ENCODE measurements at places on chromosomes 13 and 19. TPM values are rescaled to one million over a fixed set of nuclear protein-coding genes. Genes with fewer than 3 reads are reported as not detected.

RYR1 gene
- total RNA-seq = 5.6 TPM

HIF3A gene
- 50.0 TPM for total RNA-seq

CGB2 gene
- not detected for total RNA-seq

ZNF528 gene
- total RNA-seq = 24.8 TPM

COX7A1 gene
- total RNA-seq = 232 TPM

SHC2 gene
- 21.0 TPM for total RNA-seq

- DNase-seq = no peak
These were observed 50.7 kb upstream of the PNMA8B start for GRCh38 chr19:46546194-46546896.

DNA sequence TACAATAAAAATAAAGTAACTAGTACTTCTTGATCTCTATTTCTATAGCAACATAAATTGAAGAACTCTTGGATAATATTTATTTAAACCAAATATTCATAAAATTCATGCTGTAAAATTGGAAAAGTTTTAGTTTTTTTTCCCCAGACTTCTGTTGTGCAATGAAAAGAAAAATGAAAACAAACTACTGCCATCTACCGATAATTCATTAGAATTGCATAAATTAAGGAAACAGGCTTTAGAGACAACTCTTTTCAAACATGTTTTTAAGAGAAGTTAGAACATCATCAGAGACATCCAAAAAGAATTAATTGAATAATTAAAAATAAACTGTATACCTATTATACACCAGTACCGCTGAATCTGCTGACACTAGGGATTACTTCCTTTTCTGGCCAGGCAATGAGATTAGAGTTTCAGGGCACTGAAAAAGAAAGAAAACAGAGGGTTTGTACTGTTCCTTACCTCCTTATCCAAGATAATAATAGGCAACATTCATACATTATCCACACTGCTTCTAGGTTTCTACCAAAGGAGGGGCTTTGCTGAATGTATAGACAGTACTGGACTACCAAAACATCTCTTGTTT lies 4.9 kb downstream of the CCDC122 start:
- DNase-seq = no peak

GRCh38 chr13:109749365-109749764 lies 37.0 kb downstream of the IRS2 start:
- no peak for DNase-seq

GRCh38 chr13:80921971-80922370 lies 581.0 kb upstream of the SPRY2 start:
- DNase-seq = no peak

DNA sequence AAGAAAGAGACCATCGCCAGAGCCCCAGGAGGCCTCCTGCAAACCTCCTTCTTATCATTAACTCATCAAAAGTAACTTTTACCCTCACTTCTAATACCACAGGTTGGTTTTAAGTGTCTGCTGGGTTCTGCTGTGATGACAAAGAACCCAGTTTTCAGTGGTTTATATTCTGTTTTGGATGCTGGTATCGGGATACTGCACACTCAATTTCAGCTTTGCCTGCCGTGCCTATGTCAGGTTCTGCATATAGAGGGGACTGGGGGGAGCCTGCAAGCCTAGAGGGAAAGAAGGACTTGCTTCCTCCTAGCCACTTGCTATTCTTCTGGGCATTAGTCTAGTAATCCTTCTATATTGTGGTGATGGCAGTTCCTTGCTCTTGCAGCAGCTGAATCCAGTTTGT lies 242.4 kb downstream of the KCNRG start:
- DNase-seq = no peak

GRCh38 chr19:23972161-23972560 lies 57.5 kb downstream of the ZNF726 start:
- DNase-seq = no peak

DNA sequence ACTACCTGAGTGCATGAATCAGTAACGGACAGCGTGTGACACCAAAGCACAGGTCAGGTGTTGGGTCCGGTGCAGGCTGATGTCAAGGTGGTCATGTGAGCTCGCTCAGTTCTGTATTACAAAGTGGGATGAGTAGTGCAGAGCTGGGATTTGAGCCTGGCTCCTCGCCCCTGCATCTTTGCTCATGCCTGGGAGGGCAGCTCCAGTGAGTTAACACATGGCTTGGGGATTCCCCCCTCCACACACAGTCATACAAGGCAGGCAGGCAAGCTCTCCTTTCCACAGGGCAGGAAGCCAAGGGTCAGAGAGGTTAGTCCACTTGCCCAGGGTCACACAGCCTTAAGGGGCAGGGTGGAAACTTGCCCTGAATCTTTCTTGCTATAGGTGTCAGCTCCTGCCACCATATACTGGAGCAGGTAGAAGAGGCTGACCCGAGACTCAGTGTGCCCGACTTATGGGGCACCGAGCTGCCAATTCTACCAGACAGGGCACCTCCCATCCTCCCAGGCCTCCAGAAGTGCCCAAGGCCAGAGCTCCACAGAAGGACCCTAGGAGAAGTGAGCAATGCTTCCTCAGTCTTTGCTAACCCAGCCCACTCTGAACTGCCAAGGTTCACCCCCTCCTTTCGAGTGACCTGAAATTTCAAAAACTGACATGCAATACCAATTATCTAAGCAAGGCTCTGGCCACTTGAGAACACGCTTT lies 35.4 kb downstream of the ZNF787 start:
- DNase-seq = peak; percentile 73

- no peak for DNase-seq
These were observed 1.3 kb downstream of the RPL18A start for GRCh38 chr19:17860993-17861360.

DNA sequence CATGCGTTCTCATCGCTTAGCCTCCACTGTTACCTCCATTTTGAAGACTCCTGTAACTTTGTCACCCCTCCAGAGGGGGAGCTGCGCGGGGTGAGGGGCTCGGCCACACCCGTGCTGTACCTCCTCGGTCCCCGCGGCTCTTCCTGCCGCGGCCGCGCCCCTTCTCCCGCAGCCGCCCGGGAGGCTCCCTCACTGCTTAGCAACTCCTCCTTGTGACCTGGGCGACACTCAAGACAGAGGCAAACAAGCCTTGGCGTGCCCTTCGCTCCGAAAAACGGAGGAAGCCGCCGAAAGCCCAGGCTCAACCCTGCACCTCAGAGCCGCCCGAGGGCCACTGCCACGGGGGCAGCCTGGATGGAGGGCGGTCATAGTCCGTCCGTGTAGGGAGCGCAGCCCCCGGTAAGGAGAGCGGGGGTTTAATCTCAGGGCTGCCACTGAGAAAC lies 494.3 kb downstream of the FOXO1 start:
- DNase-seq = no peak

- DNase-seq = no peak
These were observed 90.0 kb downstream of the CAB39L start for GRCh38 chr13:49353908-49354307.

- DNase-seq = no peak
These were observed 396.9 kb upstream of the SLITRK5 start for GRCh38 chr13:87274209-87274819.

GRCh38 chr19:1811472-1811894 lies 593 bp downstream of the ATP8B3 start:
- peak; percentile 88 for DNase-seq

- no peak for DNase-seq
These were observed 79.3 kb upstream of the TEX29 start for GRCh38 chr13:111241006-111241755.

GRCh38 chr13:108322206-108322824 lies 52.8 kb downstream of the TNFSF13B start:
- DNase-seq = no peak

- no peak for DNase-seq
These were observed 68.1 kb downstream of the RUBCNL start for GRCh38 chr13:46318986-46319385.

- no peak for DNase-seq
These were observed 7.6 kb downstream of the LMO7 start for GRCh38 chr13:75643693-75644092.

GRCh38 chr13:78657699-78658629 lies 991 bp downstream of the OBI1 start:
- DNase-seq = no peak

Data from posterior vena cava (tissue), 2 donors.